ENCODE measurements at places on chromosomes 1 and 21.

- DNase-seq, result no peak
These were observed 114.7 kb downstream of the ATP5PO start for GRCh38 chr21:33800753-33801423.

- no peak for DNase-seq
These were observed 32.0 kb upstream of the EDARADD start for GRCh38 chr1:236361909-236362590.

DNA sequence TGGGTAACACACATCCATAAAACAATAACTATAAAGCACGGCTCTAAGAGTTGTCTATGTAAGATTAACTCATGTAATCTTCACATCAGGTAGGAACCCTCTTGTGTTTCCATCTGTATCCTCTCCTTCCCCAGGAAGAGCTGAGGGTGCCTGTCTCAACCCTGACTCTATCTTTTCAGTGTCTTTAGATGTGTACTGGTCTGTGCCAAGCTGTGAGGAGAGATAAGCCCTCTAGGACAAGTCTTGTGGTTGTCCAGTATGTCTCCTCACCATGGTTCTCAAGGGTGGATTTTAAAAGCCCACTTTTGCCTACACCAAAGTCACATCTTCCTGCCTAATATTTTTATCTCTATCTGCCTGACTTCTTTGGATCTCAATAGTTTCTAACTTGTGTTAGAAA is 300.1 kb downstream of the KCNT2 start:
- DNase-seq, result no peak

DNA sequence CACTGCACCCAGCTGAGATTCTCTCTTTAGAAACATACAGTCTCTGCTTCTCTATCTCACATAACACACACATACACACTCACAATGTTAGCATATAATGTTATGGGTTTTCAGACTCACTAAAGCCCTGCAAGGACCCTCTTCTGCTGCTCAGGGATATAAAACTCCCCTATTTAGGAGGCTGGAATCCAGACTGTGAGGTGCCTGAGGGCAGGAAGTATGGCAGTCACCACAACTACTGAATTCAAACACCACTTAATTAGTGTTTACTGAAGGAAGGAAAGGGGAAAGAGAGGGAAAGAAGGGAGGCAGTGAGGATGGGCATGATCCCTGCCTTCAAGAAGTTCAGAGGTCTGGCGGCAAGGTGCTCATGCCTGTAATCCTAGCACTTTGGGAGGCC is 7.8 kb upstream of the CDK18 start:
- no peak for DNase-seq

- no peak for DNase-seq
These were observed 115.8 kb upstream of the PBX1 start for GRCh38 chr1:164443166-164443565.

GRCh38 chr1:207076181-207076955 is 12.3 kb upstream of the C4BPB start:
- no peak for DNase-seq

DNA sequence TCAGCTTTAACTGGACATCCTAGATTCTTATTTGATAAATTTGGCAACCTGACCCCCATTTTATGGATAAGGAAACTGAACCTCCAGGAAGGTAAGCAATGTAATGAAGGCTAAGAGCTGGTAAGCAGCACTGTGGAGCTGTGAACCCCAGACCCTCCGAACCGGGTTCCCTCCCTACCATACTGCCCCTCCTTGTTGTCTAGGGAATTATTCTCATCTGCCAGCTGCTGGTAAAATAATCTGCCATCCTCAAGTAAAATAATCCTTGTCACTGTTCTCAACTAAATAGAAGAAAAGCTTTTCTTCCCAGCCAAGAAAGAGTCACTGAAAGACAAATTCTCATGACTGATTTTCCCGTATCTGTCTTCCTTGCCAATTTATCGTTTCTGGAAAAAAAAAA is 55.8 kb upstream of the PRDX6 start:
- no peak for DNase-seq

GRCh38 chr1:154993572-154994268 is at the start of gene LENEP:
Gene LENEP, plus strand, starts transcription at chr1:154993586. Its CDS starts 22 bp downstream, at chr1:154993608.
- no peak for DNase-seq

- DNase-seq, result no peak
These were observed 64.0 kb upstream of the RUNX1 start for GRCh38 chr21:35113064-35113463.

DNA sequence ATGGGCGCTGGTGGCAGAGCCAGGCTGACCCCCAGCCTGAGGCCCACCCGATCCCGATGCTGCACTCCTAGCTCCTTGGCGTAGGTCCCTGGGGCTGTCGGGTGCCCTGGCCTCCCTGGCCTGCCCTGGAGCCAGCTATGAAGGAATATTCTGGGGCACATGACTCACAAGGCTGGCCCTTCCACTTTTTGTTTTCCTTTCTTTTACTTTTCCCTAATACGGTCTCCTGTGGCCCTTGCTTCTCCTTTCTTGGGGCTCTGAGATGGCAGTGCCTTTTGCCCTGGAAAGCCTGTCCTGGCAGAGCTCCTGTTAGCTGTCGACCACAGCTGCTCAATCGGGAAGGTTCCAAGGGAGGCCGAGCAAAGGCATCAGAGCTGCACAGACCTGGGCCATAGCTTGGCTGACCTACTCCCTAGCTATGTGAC is 22.1 kb downstream of the ARHGEF10L start:
- no peak for DNase-seq

DNA sequence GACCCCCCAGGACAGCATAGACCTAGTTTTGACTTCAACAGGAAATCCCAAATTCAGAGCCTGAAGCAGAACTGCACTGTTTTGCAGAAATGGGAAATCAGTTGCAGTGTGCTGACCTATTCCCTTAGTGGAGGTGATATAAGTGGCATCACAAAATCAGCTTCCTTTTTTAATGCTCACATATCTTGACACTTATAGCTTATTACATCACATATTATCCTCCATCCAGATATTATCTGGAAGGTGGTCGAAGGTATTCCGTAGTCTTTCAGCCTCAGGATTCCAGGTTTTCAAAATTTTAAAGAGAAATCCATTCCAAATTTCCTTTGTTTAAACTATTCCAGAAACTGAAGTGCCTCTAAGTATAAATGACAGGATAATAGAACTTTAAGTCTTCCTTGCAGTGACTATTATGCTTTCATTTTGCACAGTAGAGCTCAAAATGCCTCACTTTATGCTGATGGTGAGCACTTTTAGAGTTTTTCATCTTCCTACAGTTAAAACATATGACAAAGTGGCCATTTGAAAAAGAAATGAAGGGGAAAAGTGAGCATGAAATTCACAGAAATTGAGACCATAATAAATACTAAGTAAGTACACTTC is 106.4 kb upstream of the DPYD start:
- no peak for DNase-seq

DNA sequence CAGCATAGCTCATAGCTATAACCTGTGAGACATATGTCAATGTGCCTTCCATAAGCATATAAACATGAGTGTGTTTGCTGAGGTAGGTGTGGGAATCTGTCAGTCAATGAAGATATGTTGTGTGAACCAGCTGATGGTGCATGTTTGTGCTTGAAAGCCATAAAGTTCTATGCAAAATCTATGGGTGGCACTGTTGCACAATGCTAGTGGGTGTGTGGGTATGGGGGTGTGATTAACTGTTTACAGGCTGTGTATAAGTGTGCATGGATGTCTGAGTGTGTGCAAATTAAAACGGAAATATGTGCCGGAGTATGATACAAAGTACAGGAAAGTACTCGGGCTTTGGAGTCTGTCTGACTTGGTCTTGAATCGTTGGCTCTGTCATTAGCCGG is 1.0 kb upstream of the ATP2B4 start:
- peak; percentile 36 for DNase-seq

DNA sequence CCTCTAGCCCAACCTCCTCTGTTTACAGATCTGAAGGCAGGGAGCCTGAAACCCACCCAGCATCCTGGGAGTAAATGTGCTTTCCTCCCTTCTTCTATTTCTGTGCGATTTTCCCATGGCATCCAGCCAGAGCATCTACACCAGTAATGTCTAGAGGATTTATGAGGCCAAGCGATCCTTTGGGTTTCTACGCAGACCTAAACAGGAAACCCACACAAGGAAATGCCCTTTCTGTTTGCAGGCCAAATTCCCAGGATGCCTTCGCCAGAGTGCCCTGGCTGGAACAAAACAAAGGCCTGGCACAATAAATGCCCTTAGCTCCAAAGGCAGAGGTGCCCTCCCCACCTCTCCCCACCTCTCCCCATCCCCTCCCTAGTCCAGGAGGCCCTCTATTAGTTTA is 110.5 kb upstream of the CDC42BPA start:
- DNase-seq, result no peak

- no peak for DNase-seq
These were observed 78.9 kb upstream of the CAMK1G start for GRCh38 chr1:209504571-209504970.

DNA sequence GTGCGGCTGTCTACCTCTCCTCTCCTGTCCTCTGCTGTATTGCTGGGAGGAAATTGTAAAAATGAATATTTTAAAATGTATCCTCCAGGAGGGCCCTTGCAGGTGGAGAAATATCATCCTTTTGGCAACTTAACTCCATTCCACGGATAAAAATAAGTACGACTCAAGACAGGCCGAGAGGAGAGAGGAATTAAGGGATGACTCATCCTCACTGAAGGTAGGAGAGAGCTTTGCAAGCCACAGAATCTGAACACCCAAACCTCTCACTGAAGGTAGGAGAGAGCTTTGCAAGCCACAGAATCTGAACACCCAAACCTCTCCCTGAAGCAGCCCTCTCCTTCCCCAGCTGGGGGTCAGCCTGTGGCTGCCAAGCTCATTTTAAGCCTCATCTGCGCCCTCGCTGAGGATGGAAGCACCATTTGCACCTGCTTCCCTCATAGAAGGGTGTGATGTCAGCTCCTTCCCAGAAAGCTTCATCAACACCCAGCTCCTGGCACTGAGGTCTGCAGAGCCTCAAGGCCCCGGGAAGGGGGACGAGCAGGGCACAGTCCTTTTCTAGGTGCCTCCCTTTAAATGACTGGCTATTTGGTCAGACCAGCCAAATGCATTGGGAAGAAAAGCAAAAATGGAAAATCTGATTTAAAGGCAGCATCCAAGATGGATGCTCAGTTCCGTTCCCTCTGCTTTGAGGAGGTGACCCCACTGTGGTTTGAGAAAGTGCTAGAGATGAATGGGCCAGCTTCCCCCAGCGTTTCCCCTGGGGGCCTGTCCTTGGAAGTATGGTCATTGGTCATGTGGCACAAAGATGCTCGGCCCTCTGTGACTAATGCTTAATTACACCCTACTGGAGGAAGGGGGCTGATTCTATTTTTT is 12.9 kb upstream of the SELENON start:
- DNase-seq, result no peak

GRCh38 chr1:168297019-168297730 is 16.5 kb downstream of the TBX19 start:
- no peak for DNase-seq

GRCh38 chr21:40562242-40563002 is 284.5 kb downstream of the DSCAM start:
- DNase-seq, result no peak

DNA sequence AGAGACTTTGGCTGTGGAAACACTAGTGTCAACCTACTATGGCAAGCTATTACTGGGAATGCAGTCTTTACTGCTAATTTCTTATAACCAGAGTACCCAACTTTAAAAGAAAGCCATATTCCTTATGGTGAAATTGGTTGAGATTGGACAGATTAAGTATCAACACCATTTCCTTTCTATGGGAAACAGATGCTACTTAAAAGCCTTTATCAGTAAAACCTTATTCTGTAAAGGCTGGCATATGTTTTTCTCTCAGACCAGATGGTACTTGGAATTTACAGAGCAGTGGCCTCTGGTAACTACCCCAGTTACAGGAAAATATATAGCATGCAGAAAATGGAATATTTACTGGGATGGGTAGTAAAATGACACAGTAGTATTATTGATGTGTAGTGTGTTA is 18.8 kb downstream of the IFI44 start:
- DNase-seq, result no peak

- no peak for DNase-seq
These were observed 133.0 kb downstream of the URB2 start for GRCh38 chr1:229759037-229759435.

GRCh38 chr1:156851779-156852417 is 7.0 kb downstream of the INSRR start:
- DNase-seq, result no peak

GRCh38 chr1:17596186-17596585 is 56.7 kb downstream of the ARHGEF10L start:
- no peak for DNase-seq

GRCh38 chr1:85195703-85196102 is 5.1 kb downstream of the SYDE2 start:
- DNase-seq, result no peak

GRCh38 chr21:44517175-44517899 is 22.7 kb downstream of the KRTAP10-1 start:
- no peak for DNase-seq

- no peak for DNase-seq
These were observed 730 bp downstream of the CDC42SE1 start for GRCh38 chr1:151058692-151059091.

- DNase-seq, result no peak
These were observed 74.6 kb downstream of the DNTTIP2 start for GRCh38 chr1:93804412-93804811.

GRCh38 chr1:91026320-91026719 is 4.5 kb upstream of the ZNF644 start:
- DNase-seq, result no peak

DNA sequence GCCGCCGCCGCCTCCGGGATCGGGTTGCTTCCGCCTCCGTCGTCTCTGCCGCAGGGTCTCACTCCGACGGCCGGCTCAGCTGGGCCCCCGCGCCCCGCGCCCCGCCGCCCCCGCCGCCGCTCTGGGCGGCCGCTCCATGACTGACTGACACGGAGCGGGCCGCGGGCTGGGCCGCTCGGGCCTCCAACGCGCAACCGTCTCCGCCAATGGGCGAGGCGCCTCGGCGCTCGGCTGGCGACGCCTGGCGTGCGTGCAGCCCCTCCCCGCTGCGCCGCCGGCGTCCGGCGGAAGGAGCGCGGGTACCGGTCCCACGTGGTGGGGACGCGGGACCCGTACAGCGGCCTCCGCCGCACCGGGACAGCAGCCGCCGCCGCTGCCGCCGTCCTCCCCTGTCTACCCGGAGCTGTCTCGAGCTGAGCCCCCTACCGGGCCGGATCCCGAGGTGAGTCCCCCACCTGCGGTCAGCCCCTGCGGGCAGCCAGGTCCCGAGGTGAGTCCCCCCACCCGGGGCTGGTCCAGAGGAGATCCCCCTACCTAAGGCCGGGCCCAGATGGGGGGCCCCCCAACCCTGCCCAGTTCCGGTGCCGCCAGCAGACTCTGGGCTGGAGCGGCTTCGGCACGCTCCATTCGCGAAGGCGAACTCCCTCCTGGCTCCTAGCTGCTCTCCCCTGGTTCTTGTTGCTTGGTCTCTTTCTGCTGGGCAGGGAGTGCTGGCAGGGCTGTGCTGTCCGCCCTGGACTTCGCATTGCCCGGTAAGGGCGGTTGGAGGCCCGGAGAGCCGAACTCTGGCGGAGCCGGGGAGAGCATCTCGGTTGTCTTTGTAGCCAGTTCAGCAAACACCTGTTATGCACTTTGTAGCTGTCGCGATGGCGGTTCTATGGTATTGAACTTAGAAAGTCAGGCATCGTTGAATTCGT is at the start of the genes TAF5L and URB2:
Gene TAF5L (minus strand): TSS at position 208 of the 917 bp plus-strand sequence. CDS start 11,640 bp downstream, outside the sequence.
Gene URB2 (plus strand): TSS at position 333 of the 917 bp plus-strand sequence. CDS start 1,387 bp downstream, outside the sequence.
- peak; percentile 71 for DNase-seq

GRCh38 chr1:209616366-209617046 is 33.0 kb downstream of the CAMK1G start:
- no peak for DNase-seq

GRCh38 chr1:188988589-188988988 is 1489.1 kb downstream of the BRINP3 start:
- DNase-seq, result no peak

- no peak for DNase-seq
These were observed 53.4 kb upstream of the EDN2 start for GRCh38 chr1:41537788-41538351.

- DNase-seq, result no peak
These were observed 490.8 kb upstream of the ADGRL4 start for GRCh38 chr1:79497193-79497773.

Measured in effector CD8-positive, alpha-beta T cell (primary cell).